ENCODE measurements at places on chromosomes 5 and 9.

DNA sequence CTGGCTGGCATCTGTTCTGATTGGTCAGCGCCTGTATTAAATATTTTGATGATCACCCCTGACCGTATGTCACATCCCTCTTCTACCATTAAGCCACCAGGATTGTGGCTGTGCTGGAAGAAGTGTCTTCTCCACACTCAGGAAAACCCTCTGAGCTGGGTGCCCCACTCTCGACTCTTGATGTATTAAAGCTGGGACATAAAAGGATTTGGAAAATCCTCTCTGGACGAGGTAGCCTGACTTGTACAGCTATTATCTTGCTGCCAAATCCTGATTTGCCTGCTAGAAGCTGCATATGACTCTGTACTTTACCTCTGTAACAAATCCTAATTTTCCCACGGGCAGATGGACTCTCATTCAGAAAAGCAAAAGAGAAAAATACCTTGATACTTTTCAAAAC, 161.0 kb downstream of the SLC28A3 start:
- no peak for DNase-seq

GRCh38 chr5:142118155-142118686, 9.6 kb downstream of the NDFIP1 start:
- DNase-seq: no peak

DNA sequence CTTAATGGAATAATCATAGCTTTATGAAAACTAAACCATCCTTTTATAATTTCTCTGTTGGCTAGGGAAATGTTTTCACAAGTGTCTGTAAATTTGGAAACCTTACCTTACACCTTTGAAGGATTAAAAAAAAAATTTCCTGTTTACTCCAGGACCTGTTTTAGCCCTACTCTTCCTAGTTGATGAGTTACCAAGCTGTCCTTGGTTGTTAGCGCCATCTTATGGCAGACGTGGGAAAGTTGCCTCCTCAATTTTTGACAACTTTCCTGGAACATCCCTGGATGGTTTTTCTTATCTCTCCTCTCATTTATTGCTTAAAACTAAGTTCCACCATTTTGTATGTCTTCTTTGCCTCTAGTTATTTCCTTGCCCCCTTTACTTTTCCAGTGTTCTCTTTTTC, 25.7 kb downstream of the ZSWIM6 start:
- DNase-seq: no peak

DNA sequence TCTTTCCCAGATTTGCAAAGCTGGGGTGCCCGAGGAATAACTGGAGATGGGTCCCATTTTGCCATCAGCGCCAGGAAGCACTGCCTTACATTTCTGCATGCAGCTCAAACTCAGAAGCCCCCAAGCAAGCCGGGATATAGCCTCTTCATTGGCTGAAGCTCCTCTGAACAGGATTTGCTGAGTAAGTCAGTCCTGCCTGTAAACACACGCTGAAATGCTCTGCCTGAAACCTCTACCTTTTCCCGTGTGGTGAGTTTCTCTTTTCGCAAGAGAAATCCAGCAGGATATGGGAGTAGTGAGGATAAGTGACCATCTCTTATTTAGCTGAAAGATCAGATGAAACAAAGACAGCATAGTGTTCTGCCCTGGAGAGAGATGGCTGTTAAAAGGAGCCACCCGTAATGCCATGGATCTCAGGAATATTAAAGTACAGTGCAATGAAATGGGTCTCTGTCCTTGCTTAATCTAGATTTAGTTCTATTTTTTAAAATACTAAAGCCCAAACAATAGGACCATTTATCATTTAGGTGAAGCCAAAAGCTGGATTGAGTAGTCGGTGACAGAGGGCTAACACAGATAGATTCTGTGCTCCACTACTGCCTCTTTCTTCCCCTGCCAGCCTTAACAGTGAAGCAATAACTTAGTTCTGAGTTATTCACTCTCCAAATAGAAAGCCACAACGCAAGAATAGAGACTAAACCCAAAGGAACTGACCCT, 177.5 kb upstream of the PPP2R2B start:
- no peak for DNase-seq

DNA sequence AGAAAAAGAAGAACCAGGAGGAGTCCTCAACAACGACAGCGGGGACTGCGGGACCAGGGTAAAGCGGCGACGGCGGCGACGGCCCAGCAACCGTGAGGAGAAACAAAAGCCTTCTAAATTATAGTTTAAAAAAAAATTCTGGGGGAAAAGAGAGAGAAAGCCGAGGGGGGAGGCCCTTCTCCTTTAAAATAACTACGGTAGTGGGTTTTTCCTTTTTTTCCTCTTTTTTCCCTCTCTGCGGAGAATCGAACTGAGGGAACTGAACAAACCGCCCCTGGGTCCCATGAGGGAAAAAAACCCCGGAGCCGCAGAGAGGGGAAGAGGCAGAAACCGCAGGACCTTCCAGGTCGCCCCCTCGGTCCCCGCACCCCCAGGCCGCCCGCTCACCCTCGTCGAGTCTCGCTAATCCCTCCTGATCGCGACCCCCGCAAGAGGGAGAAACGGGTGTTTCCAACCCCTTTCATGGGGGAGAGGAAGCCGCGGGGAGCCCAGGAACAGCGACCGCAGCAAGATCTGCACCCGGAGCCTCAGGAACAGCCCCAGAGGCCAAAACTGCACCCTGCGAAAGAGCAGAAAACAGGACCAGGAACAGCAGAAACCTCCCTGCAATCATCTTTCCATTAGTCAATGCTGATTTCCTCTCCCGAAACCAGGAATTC, 453 bp downstream of the CPEB4 start:
- no peak for DNase-seq

- DNase-seq: no peak
These were observed 99.6 kb downstream of the DOCK2 start for GRCh38 chr5:169736653-169737052.

DNA sequence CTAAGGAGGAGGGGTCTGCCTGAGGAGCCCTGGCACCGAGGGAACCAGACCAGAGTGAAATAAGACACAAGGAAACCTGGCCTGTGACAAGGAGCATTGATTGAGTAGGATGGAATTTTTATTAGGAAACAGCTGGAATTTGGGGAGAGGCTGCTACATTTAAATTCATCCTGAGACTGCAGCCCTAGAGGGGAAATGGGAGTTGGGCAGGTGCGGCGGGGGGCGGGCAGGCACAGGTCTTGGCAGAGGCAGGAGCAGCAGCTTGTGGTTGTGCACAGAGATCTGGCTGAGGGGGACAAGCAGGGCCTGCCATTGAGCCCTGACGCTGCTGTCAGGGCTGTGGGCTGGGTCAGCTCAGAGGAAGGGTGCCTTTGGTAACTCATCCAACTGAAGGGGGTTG, 71.6 kb downstream of the PCDH1 start:
- no peak for DNase-seq

DNA sequence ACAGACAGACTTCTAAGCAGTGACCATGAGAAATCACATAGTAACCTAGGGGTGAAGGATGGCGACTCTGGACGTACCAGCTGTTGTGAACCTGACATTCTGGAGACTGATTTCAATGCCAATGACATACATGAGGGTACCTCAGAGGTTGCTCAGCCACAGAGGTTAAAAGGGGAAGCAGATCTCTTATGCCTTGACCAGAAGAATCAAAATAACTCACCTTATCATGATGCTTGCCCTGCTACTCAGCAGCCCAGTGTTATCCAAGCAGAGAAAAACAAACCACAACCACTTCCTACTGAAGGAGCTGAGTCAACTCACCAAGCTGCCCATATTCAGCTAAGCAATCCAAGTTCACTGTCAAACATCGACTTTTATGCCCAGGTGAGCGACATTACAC, 38.0 kb upstream of the CCDC152 start:
- DNase-seq: peak; percentile 21

DNA sequence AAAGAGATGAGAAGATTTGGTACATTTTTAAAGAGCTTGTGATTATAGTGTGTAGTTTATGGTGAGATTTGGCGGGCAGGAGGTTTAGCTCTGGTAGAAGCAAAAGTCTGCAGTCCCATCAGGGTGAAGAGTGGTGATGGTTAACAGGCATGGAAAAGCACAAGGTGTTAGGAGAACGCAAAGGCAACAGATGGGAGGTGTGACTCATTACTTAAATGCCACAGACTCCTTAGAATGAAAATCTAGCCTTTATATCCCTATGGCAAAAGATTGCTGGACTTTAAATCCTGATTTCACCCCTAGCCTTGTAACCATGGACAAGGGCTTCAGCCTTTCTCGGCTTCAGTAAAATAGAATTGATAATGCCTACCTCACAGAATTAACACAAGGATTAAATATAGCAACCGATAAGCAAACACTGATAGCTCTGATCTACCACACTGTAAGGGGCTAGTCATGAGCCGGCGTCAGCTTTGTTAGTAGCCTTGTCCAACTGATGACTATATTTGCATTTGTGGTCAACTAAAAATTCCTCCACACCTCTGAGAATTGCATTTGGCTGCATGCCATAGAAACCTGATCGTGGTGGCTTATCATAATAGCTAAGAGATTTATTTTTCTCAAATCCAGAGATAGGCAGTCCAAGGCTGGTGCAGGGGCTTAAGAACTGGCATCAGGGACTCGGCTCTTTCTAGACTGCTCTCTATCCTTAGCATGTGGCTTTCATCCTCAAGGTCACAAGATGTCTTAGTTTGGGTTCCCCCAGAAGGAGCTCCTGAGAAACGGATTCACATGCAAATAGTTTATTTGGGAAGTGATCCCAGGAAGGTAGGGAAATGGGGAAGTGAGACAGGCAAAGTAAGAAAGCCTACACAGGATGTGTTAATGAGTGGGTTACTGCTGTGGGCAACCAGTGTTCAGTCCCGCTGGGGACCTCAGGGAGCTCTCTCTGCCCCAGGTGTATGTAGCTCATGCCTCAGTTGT, 19.6 kb downstream of the MFAP3 start:
- peak; percentile 14 for DNase-seq

DNA sequence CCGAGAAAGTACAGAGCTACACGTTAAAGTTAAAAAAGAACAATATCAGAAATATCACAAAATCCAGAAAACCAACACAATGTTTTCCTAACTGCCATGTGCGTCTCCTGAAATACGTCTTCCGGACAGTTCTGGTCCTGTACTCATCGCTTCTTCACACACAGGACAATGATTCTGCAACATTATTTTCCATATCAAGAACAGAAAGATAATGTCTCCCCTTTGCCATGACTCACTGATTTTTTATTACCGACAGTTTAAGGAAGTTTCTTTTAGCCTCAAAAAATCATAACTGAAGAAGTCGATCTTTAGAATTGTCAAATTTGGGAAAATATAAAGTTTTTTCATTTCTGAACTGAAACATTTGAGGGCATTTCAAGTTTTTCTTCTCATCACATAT, 2.5 kb downstream of the TBC1D9B start:
- DNase-seq: no peak

GRCh38 chr5:34986965-34987364, 57.6 kb downstream of the DNAJC21 start:
- DNase-seq: no peak

DNA sequence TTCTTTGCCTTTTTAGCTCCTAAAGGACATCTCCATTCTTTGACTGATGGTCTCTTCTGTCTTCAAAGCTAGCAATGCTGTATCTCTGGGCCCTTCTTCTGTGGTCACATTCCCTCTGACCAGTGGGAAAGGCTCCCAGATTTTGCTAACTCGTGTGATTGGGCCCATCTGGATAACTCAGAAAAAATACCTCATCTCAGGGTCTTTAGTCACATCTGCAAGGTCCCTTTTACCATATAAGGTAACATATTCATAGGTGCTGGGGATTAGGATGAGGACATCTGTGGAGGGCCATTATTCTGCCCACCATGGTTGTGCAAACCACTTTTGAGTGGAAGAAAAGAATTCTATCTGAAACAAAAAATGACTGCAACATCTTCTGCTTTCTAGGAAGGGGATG, 76.3 kb upstream of the MAMDC2 start:
- DNase-seq: peak; percentile 39

GRCh38 chr9:136181784-136182419, 23.0 kb downstream of the LHX3 start:
- DNase-seq: no peak

DNA sequence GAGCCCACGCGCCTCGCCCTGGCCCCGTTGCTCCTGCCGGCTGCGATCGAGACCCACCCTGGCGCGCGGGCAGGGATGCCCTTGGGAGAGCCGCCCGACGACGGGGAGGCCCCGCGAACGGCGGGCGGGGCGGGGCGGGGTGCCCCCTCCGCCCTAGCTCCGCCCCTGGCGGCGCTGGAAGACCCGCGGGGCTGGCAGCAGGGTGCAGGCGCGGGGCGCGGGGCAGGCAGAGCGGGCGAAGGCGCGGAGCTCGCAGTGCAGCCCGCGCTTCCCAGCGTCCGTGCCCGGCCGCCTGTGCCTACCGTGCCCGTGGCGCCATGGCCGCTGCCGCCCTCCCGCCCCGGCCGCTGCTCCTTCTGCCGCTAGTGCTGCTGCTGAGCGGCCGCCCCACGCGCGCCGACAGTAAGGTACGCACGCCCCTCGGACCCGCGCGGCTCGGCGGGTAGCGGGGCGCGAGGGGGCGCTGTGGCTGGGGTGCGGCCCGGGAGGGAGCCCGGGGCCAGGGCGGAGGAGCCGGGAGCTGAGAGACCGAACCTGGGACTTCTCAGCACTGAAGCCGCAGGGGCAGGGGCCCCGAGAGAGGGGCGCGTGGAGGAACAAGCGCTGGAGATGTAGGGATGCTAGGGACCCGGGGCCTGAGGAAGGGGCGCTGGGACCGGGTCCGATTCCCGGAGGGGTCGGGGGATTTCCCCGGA, at the start of gene OLFML2A:
Gene OLFML2A (plus strand): TSS at position 180 of the 695 bp plus-strand sequence. CDS start 138 bp downstream, at position 318.
- no peak for DNase-seq

DNA sequence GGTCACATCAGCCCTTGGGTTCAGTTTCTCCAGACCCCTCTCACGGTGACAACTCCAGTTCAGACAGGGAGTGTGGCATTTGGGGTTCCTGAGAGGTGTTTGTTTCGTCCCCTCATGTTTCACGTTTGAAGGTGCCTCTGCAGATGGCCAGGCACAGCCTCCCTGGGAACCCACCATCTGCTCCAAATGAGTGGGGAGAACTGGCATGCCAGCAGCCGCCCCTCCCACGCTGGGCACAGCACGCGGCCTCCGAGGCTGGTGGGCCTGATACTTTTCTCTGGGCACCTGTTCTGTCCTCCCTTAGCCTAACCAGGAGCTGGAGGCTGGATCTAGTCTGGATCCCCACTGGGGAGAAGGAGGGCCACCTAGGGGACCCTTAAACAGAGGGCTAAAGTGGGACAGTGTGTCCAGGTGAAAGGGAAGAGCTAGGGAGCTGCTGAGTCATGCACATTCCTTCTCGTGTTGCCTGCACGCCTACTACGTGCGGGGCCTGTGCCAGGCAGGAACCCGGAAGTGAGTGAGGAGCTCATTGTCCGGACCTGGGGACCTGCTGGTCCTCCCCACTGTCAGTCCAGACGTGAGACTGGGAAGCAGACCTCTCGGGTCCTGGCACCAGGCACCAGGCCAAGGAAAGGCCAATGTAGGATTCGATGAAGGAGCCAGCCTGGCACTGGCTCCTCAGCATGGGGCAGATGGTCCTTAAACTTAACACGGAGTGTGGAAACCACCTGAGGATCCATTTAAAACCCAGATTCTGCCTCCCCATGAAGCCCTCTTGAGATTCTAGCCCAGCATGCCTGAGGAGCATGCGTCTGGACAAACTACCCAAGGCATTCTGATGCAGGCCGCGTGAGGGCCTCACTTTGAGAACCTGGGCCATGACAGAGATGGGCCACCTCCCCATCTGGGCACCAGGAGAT, 11.7 kb downstream of the DNM1 start:
- DNase-seq: no peak
